ENCODE measurements at places on chromosomes 7 and 10.

GRCh38 chr7:123054357-123055133 lies 59.0 kb upstream of the TAS2R16 start:
- no peak for ATAC-seq

- no peak for ATAC-seq
Measured at GRCh38 chr10:44132361-44133289, 252.3 kb downstream of the CXCL12 start.

- ATAC-seq: no peak
Measured at GRCh38 chr10:108850138-108850854, 1073.0 kb downstream of the XPNPEP1 start.

DNA sequence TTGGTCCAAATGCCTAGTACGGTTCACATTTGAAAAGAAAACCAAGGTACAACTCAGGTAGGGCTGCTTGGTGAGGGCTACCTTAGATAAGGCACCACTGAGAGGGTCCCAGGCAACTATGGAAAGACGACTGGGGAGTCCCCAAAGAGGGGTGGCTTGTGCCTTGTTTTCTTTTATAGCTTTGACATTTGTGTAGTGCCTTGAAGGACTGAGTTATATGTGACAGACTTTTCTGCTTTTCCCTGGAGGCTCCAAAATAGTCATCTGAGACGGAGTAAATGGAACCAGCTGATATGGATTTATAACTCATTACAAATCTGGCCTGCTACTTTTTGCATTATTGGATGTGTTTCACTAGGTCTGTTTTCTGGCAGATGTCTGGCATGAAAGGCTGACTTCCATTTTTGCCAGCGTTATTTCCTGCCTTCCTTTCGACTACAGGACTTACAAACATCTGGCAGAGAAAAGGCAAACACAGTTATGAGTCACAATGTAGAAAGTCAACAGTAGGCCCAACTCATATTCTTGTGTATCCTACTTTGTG lies 88.2 kb upstream of the IMMP2L start:
- ATAC-seq: no peak

DNA sequence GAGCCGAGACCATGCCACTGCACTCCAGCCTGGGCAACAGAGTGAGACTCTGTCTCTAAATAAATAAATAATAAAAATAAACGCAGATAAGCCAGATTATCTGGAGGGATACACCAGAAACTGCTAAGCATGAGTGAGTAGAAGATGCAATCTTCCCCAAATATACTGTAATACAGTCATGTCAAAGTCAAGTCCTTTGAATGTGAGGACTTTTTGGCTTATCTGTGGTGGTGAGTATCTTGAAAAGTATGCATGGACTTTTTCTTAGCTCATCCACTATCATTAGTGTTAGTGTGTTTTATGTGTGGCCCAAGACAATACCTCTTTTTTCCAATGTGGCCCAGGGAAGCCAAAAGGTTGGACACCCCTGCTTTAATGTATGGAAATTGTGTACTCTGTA lies 44.7 kb upstream of the PITRM1 start:
- ATAC-seq: no peak

- no peak for ATAC-seq
Measured at GRCh38 chr7:136957391-136957790, 88.9 kb downstream of the CHRM2 start.

- no peak for ATAC-seq
Measured at GRCh38 chr10:114802177-114802576, 19.4 kb upstream of the FHIP2A start.

- ATAC-seq: peak; percentile 96
Measured at GRCh38 chr10:114507449-114507848, 103.1 kb upstream of the AFAP1L2 start.

DNA sequence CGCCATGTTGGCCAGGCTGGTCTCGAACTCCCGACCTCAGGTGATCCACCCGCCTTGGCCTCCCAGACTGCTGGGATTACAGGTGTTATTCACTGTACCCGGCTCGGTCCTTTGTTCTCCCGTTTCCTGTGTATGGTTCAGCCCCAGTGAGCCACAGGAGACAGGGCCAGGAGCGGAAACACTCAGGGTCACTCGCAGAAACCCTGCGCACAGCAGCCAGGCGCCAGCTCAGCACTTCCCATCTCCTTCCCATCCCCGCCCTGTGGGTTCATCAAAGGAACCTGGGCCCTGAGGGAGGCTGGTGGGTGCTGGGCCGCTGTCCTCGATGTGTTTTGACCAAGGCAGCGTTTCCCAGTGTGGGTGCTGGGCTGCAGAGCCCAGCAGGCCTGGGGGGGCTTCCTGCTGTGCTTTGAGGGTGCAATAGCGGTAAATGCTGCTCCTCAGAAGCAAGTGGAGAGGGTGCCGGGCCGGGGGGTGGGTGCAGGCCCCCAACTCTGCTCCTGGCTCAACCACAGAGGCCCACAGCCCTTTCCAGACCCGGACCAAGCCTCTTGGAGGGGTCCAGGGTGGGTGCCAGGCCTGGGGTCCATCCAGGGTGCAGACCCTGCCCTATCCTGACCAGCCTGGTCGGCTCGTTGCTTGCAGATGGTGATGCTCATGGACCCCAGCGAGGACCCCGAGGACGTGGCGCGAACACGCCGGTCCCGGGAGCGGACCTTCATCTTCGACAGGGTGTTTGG lies 15.3 kb upstream of the CHST12 start:
- peak; percentile 52 for ATAC-seq

- ATAC-seq: no peak
Measured at GRCh38 chr7:133932591-133932990, 194.5 kb upstream of the LRGUK start.

DNA sequence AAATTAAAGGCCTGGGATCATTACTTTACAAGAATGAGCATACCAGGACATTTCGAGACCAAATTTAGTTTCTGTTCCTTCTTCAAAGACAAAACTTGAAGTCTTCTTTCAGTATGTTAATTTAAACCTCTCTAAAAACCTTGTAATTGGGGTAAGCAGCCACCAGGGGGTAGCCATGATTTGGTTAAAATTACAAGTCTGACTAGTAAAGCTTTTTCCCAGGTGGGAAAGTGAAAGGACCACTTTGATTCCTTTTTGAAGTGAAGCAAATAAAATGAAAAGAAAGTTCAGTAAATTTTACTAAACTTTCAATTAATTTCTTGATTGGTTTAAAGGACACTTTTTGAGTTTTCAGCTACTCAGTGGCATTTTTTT lies 294.3 kb downstream of the BBS9 start:
- ATAC-seq: no peak

GRCh38 chr7:139495580-139496125 lies 12.2 kb upstream of the KLRG2 start:
- no peak for ATAC-seq

DNA sequence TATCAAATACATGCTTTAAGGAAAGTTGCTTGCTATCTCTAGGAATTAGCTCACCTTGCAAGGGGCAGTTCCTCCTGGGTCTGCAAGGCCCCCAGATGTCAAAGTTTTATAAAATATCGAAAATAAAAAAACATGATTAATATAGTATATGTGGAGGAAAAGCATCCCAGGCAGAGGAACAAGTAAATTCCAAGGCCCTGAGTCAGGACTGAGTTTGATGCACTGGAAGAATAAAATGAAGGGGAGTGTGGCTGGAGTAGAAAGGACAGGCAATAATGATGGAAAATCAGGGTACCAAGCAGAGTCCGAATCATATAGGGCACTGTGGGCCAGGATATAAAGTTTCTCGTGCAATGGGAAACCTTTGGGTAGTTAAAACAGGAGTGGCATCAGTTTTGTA lies 112.4 kb upstream of the EEPD1 start:
- ATAC-seq: no peak

DNA sequence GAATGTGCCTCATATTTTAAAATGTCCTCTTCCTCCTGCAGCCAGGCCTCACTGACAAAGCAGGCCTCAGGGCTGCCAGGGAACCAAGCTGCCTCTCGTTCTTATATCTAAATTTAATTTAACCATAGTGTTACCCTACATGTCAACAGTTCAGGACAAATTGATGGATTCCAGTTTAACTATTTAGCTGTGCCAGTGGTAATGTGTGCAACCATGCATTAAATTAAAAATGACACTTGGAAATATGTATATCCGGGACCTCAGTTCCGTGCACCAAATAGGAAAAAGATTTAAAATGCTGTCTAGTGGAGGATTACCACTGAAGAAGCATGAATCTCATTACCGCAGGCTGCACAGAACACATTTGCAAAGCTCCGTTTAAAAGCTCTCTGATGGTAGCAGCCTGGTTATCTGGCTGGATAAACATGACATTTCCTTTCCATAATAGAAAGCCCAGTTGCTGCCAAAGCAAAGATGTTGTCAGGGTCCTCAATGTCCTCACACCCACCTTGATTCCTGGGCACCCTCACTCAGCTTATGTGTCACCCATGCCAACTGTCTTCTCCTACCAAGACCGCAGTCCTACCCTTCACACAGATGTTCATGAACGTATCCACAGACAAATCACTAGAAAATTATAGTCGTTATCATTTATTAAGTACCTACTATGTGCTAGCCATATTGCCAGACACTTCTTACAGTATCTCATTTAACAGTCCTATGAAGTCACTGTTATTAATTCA lies 73.3 kb upstream of the FRMD4A start:
- no peak for ATAC-seq

Data from esophagus mucosa (tissue), 1 donor.